ENCODE measurements at places on chromosomes 16 and 17. TPM values are rescaled to one million over a fixed set of nuclear protein-coding genes. Genes with fewer than 3 reads are reported as not detected.

DNA sequence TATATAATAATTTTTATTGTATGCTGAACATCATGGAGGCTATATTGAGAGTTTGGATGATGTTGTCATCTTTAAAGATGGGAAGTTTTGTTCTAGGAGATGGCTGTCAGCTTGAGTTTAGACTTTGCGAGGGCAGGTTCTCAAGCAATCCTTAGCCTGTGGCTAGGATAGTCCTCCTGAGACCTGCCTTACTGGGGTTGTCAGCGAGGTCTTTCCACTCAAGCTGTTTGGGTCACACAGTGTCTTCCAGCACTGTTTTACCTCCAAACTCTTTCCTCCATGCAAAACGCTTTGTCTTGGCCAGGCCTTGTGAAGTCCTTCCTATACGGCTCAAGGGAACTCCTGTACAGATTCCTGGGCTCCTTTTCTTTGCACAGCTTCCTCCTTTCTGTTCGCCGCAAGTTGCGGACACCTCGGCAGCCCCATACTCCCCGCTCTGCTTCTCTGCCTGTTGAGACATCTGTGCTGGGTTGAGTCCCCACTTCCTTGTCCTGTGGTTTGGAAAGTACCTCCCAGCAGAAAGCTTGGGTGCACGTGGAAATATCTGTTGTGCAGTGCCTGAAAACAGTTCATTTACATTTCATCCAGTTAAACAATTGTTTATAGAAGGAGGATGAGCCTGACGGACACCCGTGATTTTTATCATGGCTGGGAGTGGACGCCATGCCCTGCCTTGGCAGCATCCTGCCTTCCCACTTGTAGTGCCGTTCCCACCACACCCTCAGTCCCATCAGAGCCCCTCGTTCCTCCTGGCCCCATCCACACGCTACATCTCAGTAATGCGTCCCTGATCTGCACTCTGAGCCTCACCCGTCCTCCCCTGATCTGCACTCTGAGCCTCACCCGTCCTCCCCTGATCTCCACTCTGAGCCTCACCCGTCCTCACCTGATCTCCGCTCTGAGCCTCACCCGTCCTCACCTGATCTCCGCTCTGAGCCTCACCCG, 55.0 kb upstream of the CBFA2T3 start:
- H3K36me3 ChIP-seq, result no peaks in the 10 kb centered on the region
- no peak overlapping the region for H3K4me3 ChIP-seq
- DNase-seq, result no peak

DNA sequence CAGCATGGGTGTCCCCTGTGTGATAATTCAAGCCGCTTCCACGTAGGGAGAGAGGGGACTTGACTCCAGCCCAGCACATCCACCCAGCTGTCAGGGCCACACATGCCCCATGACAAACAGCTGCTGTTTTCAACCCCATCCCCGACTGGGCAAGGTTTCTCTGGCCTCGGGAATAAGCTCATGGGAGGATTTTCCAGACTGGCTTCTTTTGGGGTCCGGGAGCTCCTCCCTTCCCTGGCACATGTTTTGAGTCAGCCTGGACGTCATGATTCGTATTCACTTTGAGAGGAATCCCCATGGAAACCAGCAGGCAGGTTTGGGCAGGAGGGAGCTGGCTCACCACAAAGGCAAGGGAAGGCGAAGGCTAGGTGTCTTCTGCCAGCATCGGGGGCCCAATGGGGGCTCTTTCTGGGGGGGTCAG, 156.4 kb downstream of the CMIP start:
- no peaks in the 10 kb centered on the region for H3K36me3 ChIP-seq
- H3K27ac ChIP-seq, result no peak overlapping the region
- H3K4me3 ChIP-seq, result no peak overlapping the region
- DNase-seq, result no peak
- no peaks in the 10 kb centered on the region for H3K27me3 ChIP-seq

- no peaks in the 10 kb centered on the region for H3K27me3 ChIP-seq
- H3K4me1 ChIP-seq, result peaks cover 4% of the 10 kb centered on the region
- no peak for DNase-seq
Observed at GRCh38 chr17:50556803-50557202, 3.7 kb upstream of the CACNA1G start.

- H3K27me3 ChIP-seq, result no peaks in the 10 kb centered on the region
- no peak for DNase-seq
- no peaks in the 10 kb centered on the region for H3K4me1 ChIP-seq
Observed at GRCh38 chr17:81018044-81018802, 16.7 kb upstream of the BAIAP2 start.

- H3K27me3 ChIP-seq, result no peaks in the 10 kb centered on the region
- no peak overlapping the region for H3K27ac ChIP-seq
- no peaks in the 10 kb centered on the region for H3K36me3 ChIP-seq
- H3K4me1 ChIP-seq, result no peaks in the 10 kb centered on the region
- H3K4me3 ChIP-seq, result no peak overlapping the region
Observed at GRCh38 chr16:54180421-54181359, 105.9 kb downstream of the IRX3 start.

GRCh38 chr16:87831421-87832136, 37.7 kb downstream of the SLC7A5 start:
- H3K27me3 ChIP-seq, result no peaks in the 10 kb centered on the region
- no peak for DNase-seq
- peaks cover 84% of the 10 kb centered on the region for H3K4me1 ChIP-seq
- peak overlapping the region; percentile 94 for H3K27ac ChIP-seq

DNA sequence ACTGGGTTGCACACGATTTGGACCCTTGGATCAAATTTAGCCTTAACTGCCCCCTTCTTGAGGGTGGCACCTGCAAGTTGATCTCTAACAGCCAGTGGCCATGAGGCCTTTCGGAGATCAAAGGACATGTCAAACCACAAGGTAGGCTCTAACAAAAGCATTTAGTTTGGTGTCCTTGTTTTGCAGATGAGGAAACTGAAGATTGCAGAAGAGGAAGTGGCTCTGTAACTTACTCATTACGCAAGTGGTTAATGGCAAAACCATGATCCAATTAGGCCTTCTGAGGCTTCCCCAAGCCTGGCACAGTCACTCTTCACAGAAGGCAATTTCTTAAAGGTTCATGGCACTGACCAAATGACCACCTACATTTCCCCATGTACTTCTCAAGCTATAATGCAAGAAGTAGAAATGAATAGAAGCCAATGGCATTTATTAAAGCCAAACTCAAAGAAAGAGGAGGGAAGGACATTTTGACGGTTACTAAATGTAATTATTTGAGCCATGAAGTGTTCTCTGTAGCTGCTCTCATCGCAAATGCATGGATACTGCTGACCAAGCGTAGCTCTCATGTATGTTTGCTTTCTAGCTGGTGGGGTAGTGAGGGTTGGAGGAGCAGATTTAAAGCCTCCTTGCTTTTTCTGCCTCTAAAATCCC, 32.8 kb upstream of the ABCC12 start:
- H3K36me3 ChIP-seq, result no peaks in the 10 kb centered on the region
- H3K4me3 ChIP-seq, result no peak overlapping the region
- H3K27me3 ChIP-seq, result no peaks in the 10 kb centered on the region

GRCh38 chr17:70021726-70022125, 53.3 kb upstream of the KCNJ16 start:
- H3K4me3 ChIP-seq, result no peak overlapping the region
- H3K4me1 ChIP-seq, result peaks cover 8% of the 10 kb centered on the region
- H3K36me3 ChIP-seq, result no peaks in the 10 kb centered on the region

- DNase-seq, result no peak
- H3K27ac ChIP-seq, result no peak overlapping the region
- no peaks in the 10 kb centered on the region for H3K4me1 ChIP-seq
- no peaks in the 10 kb centered on the region for H3K27me3 ChIP-seq
Observed at GRCh38 chr16:75924397-75924796, 198.1 kb upstream of the CPHXL start.

DNA sequence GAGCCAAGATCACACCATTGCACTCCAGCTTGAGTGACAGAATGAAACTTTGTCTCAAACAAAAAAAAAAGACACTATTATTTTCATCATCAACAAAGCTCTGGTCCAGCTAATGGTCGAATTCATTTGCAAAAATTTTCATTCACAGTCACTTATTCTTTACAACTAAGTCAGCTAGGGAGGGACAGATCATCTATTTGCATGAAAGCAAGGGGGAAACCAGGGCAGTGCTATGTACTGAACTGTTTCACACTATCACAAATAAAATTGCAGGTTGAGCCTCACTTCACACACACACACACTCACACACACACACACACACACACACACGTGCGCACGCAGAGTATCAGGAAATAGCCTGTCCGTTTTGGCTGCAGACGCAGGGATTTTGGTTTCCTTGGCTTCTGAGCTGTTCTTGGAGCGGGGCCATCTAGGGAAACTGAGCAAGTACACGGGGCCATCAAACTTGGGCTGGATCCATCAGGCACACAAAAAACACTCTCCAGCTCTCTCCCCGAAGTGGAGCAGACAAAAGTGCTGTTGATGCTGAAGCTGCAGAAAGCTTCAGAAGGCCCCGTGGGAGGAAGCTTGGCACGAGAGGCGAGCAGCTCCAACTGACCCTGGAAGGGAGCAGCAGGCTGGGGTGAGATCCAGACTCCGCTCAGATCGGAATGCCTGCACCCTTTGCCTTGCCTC, 44.3 kb upstream of the HELZ start:
- H3K4me3 ChIP-seq, result no peak overlapping the region
- no peaks in the 10 kb centered on the region for H3K4me1 ChIP-seq
- no peaks in the 10 kb centered on the region for H3K27me3 ChIP-seq
- DNase-seq, result no peak

DNA sequence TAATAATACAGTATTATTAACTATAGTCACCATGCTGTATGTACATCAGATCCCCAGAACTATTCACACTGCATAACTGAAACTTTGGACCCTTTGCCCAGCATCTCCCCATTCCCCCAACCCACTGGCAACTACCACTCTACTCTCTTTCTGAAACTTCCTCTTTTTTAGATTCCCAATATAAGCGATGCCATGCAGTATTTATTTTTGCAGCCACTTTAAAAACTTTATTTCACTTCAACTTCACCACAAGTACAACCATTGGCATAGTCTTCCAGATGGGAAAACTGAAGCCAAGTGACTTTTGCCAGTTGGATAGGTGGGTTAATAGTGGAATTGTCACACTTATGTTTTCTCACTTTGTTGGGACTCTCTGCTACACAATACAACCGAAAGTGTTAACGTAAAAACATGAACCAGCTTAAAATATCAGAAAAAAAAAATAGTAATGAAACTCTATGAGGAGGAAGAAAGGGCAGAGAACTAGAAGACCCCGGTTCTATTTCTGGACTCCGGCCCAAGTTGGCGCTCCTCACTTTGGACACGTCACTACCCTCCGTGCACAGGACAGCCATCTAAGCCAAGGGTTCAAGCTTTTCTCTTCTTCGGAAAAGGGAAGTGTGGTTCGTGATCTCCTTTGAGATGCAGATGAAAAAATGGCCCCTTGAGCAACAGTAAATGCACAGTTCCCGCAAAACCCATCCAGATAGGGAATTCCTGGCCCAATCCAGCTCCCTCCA, 743 bp downstream of the SHCBP1 start:
- H3K36me3 ChIP-seq, result peaks cover 35% of the 10 kb centered on the region
- peak overlapping the region; percentile 85 for H3K4me3 ChIP-seq
- peak; percentile 86 for DNase-seq
- peaks cover 59% of the 10 kb centered on the region for H3K4me1 ChIP-seq
- H3K27me3 ChIP-seq, result no peaks in the 10 kb centered on the region

DNA sequence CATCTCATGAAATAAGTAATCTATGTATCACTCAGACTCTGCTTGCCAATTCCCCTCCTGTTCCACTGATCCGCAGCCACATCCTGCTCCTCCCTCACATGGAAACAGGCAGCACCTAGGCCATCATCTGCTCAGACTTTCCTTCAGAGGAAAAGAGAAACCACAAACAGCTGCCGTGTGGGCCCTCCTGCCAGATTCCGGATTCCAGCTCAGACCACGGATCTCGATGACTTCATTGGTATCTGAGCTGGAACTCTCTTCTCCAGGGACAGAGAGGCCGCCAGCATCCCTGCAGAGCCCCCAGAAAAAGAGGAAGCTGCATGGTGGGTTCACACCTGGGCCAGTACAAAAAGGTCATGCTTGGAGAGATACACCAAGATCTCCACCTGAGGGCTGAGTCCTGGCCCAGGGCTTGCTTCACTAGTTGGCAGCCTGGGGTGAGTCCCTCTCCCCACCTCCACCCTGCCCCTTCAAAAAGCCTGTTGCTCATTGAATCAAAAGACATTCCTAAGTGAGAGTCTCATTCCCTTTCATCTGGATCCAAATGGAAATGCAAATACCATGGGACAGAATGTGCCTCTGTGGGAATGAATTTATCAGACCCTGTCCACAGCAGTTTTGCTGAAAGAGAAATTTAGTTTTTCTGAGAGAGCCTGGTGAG, 47.2 kb downstream of the HOXB1 start:
- H3K27ac ChIP-seq, result no peak overlapping the region
- peak; percentile 62 for DNase-seq
- no peaks in the 10 kb centered on the region for H3K36me3 ChIP-seq
- no peaks in the 10 kb centered on the region for H3K27me3 ChIP-seq
- no peak overlapping the region for H3K4me3 ChIP-seq

- peak within 1 kb of the TSS; percentile 70 for H3K4me3 ChIP-seq
- DNase-seq, result peak; percentile 86
- H3K36me3 ChIP-seq, result no peaks in the 10 kb centered on the region
- peaks cover 24% of the 10 kb centered on the region for H3K4me1 ChIP-seq
- no peaks in the 10 kb centered on the region for H3K27me3 ChIP-seq
- no peak within 1 kb of the TSS for H3K27ac ChIP-seq
Observed at GRCh38 chr17:63445954-63446752, at the start of gene CYB561. Gene CYB561 (minus strand): TSS chr17:63446306. CDS start chr17:63437547, 8,759 bp downstream.

- H3K4me1 ChIP-seq, result peaks cover 13% of the 10 kb centered on the region
- DNase-seq, result no peak
- no peaks in the 10 kb centered on the region for H3K27me3 ChIP-seq
- H3K36me3 ChIP-seq, result no peaks in the 10 kb centered on the region
- H3K4me3 ChIP-seq, result no peak overlapping the region
Observed at GRCh38 chr17:1234455-1234854, 35.8 kb upstream of the BHLHA9 start.

GRCh38 chr17:62692159-62692651, 64.7 kb downstream of the MRC2 start:
- H3K4me3 ChIP-seq, result peak overlapping the region; percentile 67
- peaks cover 66% of the 10 kb centered on the region for H3K4me1 ChIP-seq
- peak; percentile 86 for DNase-seq
- H3K27me3 ChIP-seq, result no peaks in the 10 kb centered on the region
- peak overlapping the region; percentile 100 for H3K27ac ChIP-seq

DNA sequence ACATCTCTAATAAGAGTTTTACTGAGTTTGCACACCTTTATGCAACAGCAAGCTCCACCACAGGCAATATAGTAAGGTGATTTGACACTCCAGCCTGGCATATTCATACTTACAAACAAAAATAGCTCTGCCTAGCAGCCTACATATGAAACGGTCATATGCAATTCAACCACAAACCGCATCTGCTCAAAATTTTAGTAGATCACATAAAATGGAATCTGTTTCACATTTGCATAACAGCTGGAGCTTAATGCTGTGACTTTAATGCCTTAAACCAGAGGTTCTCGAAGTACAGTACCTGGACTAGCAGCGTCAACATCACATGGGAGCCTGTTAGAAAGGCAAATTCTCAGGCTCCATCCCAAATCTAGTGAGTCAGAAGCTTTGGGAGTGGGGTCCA, 578.4 kb downstream of the CDH11 start:
- DNase-seq, result peak; percentile 52
- H3K36me3 ChIP-seq, result no peaks in the 10 kb centered on the region
- peaks cover 17% of the 10 kb centered on the region for H3K4me1 ChIP-seq
- no peak overlapping the region for H3K4me3 ChIP-seq
- H3K27me3 ChIP-seq, result no peaks in the 10 kb centered on the region

- no peak for DNase-seq
- H3K4me1 ChIP-seq, result peaks cover 32% of the 10 kb centered on the region
- H3K27ac ChIP-seq, result no peak overlapping the region
- H3K36me3 ChIP-seq, result no peaks in the 10 kb centered on the region
- H3K4me3 ChIP-seq, result no peak overlapping the region
Observed at GRCh38 chr16:83830769-83831455, 23.1 kb downstream of the HSBP1 start.

The SLC35G6 gene
- not detected for total RNA-seq

The ST3GAL2 gene
- total RNA-seq, result 48.1 TPM

The TPSG1 gene
- not detected for total RNA-seq

The CSH1 gene
- total RNA-seq, result not detected

The ABCA9 gene
- total RNA-seq, result not detected

The ZNF23 gene
- total RNA-seq, result 13.6 TPM
